ENCODE measurements at places on chromosomes 16 and 17.

- DNase-seq, result no peak
Measured at GRCh38 chr16:17001471-17001870, 469.3 kb downstream of the XYLT1 start.

GRCh38 chr17:78460176-78460675, 81.8 kb downstream of the PGS1 start:
- no peak for DNase-seq

- no peak for DNase-seq
Measured at GRCh38 chr17:58060596-58061191, 22.5 kb upstream of the DYNLL2 start.

DNA sequence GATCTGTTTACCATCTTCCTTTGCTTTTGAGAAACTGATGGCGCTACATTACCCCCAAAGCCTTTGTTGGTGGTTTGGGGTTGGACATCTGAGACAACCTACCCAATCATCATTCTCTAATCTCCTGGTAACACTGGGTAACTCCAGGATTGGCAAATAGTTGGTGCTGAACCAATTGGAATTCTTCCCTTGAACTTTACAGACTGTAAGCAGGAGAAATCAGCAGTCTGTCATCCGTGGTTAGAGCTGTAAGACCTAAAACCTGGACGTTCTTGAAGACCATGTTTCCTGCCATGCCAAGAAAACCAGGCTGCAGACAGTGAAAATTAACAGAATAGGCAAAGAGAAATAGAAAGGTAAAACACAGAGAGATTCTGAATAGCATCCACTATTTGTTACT, 398.8 kb upstream of the SALL1 start:
- no peak for DNase-seq

DNA sequence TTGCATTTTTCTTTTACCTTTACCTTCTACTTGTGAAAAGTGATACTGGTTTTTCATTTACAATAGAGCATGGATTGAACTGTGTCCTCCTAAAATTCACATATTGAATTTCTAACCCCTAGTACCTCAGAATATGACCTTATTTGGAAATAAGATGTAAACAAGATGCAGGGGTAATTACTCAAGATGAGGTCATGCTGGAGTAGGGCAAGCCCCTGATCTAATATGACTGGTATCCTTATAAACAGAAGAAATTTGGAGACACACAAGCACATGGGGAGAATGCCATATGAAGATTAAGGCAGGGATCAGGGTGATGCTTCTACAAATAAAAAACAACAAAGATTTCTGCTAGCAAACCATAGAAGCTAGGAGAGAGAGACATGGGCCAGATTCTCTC, 12.2 kb downstream of the MYH13 start:
- no peak for DNase-seq

DNA sequence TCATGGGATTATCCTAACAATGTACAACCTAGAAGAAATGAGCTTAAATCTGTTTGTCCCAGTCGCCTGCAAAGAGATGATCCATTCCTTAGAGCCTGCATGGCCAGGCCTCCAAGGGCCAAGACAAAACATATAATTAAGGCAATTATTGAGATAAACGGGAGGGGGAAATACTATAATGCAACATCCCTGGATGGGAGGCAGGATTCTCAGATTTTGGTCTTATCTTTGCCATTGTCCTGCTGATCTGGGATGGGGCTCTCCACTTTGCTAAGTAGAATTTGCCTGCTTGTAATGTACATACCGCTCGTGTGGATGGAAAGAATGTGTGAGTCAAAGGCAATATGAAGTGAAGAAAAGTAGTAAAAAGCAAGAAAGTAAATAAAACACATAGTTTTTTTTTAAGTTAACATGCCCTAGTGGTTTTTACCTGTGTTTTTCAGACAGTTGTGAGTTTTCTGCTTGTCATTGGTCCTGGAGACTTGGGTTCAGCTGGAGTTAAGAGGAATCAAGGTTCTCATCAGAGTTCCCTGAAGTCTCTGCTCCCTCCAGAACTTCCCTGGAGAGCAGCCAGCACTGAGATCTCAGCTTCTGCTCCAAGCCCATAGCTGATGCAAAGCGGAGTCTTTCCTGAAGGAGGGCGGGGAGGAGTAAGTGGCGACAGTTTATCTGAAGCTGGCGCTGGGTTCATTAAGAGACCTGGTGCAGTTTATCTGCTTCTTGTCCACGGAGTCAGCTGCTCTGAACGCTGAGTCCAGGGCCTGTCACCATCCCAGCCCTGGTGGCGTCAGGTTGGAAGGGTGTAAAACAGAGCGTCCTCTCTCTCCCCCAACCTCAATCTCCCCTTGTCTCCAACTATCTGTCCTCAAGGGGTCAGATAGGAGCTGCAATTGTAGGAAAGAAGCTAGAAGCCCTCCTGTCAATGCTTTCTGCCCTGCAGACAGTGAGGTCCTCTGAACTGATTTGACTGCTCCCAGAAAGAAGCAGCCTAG, 30.1 kb downstream of the HOXB1 start:
- no peak for DNase-seq

DNA sequence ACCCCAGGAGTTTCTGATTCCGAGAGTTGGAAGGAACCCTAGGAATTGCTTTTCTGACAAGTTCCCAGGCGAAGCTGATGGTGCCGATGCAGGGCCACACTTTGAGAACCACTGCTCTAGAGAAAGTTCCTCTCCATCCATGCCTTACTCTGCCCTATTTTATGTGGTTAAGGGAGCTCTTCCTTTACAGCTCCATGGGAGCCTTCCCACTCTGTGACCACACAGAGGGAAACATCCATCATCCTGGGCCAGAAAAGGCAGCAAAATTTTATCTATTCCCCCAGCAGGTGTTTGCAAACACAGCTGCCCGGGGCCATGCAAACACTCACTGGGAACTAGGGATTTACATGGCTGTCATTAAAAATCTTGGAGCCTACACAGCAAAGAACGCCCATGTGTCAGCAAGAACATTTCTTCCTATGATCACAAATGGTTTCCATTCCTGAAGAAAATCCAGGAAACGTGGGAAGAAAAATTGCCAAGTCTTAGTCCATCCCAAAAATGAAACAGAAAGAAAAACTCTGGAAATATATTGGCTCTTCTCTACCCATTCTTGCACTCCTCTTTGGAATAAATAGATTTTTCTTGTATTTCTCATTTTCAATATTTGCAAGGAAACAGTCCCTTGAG, 252.7 kb downstream of the PMP22 start:
- no peak for DNase-seq

GRCh38 chr16:67804853-67805542, 1.4 kb downstream of the RANBP10 start:
- DNase-seq, result no peak

- DNase-seq, result no peak
Measured at GRCh38 chr16:67748834-67749233, 29.7 kb upstream of the GFOD2 start.

Measured in brain microvascular endothelial cell (primary cell).